H54 (cell line): ENCODE measurements at places on chromosomes 16 and 17.

- DNase-seq, result no peak
Measured at GRCh38 chr17:45034599-45034998, 16.8 kb downstream of the DCAKD start.

DNA sequence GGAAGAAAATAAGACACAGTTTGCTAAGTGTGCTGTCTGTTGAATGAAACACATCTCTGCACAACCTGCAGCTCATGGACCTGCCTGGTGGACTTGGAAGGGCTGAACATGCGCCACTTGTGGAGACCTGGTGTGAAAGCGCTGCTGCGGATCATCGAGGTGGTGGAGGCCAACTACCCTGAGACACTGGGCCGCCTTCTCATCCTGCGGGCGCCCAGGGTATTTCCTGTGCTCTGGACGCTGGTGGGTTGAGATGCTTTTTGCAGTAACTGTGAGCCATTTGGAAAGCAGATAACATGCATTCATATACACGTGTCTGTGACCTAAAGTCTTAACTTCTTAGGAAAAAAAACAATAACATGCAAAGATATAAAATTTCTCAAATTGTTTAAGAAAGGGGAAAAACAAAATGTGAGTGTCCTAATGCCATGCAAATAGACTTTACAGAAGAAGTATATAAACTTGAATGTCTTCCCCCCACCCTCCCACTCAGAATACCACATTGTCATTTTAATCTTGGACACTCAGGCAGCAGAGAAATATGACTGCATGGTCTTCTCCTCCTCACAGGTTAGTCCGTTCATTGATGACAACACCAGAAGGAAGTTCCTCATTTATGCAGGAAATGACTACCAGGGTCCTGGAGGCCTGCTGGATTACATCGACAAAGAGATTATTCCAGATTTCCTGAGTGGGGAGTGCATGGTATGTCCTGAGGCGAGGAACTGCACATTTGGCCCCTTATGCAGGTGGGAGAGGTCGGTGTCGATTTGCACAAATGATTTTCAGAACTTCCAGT, 65.6 kb downstream of the SEC14L1 start:
- no peak for DNase-seq

GRCh38 chr17:39144416-39144840, 7.0 kb downstream of the PLXDC1 start:
- DNase-seq, result no peak

DNA sequence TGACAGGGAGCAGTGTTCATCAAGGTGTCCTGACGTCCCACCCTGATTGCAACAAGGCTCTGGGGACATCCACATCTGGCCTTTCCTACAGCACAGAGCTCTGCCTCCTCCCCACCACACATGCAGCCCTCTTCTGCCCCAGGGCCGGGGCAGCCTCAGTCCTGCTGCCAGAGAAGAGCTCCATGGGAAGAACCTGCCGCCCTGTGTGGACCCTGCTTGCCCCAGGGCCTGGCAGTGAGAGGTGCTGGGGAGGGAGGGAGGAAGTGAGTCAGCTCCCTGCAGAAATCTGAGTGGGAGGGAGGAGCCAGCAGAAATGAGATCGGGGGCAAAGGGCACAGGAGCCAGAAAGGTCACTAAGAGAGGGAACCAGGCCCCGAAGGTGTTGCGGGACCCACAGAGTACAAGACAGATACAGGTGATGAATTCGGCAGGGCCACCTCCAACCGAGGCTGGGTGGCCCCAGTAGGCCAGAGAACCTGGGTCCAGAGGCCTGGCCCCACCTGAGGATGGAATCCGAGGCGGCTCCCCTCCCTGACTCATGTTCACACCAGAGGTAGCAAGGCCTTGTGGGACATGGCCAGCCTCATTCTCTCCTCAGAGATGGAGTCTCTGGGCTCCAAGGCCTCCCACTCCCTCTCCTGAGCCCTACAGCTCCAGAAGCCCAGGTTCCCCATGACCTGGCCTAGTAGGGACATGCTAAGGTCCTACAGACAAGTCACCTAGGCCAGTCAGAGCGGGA, 24.8 kb downstream of the MYO18A start:
- peak; percentile 71 for DNase-seq

DNA sequence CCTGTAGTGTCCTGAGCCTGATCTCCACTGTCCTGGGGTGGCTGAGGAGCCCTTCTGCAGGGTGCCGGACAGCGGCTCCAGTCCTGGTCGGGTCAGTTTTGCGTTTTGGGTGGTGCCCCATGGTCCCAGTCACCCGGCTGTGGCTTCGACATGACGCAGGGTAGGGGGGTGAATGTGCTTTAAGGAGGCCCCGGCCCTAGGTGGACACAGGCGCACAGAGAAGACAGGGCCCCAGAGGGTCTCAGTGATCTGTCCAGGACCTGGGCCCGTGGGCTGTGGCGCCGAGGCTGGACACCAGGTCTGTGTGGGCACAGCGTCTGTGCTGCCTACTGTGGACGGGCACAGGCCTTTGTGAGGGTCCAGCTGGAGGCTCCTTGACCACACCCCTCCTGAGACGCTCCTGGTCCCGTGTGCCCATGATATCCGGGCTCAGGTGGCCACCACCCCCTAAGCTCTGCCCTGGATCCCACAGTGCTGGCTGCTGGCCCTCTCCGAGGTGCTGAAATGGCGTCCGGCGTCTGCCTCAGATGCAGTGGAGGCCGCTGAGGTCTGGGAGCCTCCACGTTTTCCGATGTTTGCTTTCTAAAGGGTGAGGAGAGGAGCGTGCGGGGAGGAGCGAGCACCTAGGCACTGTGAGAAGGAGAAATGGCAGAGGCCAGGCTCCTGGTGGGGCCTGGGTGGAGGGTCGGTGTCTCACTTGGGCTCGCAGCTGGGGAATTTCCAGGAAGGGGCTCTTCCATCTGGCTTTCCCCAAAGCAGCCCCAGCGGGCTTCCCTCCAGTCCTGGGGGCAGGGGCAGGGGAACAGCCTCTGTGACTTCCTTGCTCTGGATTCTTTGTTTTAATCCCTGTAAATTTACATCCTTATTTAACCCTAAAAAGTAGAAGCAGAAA, 56.1 kb upstream of the ACSF3 start:
- DNase-seq, result no peak

DNA sequence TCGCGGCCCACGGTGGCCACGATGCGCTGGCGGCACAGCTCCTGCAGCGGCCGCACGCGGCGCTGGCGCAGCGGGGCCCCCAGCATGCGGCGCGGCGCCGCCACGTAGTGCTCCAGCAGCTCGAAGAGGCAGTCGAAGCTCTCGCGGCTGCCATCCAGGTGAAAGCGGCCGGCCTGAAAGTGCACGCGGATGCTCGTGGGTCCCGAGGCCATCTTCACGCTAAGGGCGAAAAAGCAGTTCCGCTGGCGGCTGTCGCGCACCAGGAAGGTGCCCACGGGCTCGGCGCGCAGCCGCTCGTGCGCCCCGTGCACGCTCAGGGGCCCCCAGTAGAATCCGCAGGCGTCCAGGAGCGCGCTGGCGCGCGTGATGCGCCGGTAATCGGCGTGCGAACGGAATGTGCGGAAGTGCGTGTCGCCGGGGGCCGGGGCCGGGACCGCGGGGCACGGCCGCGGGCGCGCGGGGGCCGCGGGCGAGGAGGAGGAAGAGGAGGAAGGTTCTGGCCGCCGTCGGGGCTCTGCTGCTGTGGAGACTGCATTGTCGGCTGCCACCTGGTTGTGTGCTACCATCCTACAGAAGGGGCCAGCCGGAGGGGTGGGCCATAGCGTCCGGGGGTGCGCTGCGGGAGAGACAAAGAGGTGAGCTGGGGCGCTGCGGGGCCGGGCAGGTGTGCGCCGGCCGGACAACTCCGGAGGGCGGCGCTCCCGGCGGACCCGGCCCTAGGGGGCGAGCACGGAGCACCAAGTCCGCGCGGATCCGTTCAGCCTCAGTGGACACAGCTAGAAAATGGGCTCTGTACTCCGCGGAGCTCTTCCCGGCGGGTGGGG, 879 bp downstream of the SOCS1 start:
- no peak for DNase-seq

DNA sequence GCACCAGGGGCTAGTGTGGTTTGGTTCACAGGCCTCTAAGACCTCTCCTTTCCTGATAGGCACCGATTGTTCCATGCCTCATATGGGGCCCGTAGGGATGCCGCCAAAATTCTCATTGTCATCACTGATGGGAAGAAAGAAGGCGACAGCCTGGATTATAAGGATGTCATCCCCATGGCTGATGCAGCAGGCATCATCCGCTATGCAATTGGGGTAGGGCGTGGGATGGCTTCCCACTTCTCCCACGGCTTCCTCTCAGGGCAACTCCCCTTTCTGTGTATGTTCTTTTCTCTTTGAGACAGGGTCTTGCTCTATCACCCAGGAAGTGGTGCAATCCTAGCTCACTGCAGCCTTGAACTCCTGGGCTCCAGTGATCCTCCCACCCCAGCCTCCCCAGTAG, 5.3 kb downstream of the ITGAX start:
- no peak for DNase-seq

- peak; percentile 14 for DNase-seq
Measured at GRCh38 chr17:12256380-12256995, 235.8 kb downstream of the MAP2K4 start.

DNA sequence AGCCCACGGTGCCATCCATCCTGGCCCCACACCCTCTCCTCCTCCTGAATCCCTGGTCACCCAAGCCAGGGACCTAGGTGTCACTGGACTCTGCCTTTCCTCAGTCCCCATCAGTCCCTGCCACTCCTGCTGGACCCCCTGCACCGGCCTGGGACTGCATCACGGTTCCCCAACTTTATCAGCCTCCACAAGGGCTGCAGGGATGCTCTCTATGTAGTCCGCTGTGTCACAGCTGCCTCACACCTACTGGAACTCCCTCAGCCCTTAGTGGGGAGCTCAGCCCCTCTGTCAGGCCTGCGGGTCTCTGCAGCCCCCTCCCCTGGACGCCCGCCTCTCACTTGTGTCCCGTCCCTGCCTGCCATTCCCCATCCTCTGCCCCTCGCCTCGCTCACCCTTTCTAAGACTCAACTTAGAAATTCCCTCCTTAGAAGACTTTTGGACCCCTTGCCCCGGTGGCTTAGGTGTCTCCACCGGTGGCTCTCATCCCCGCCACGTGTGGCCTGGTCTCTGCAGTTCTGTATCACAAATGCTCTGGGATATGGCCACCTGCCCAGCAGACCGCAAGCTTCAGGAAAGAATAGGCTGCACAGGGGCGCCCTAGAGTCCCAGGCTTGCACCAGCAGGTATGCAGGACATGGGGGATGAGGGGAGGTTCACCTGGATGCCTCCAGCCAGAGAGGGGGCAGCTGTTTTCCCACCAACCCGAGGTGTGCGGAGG, 62.9 kb downstream of the PRMT7 start:
- DNase-seq, result no peak

DNA sequence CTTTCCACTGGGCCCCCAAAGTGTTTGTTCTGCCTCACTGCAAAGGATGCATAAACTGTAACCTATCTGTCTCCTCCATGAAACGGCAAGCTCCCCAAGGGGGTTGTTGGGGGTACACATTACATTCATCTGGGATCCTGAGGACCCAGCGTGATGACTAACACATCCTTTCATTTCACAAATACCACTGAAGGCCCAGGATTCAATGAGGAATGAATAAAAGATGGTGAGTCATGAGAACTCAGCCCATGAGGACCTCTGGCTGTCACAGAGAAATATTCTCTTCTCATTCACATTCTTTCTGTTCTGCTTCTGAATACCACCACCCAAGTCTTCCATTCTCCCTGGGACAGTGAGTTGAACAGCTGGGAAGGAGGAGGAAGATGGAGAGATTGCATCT, 149.8 kb downstream of the RBFOX3 start:
- DNase-seq, result peak; percentile 30

GRCh38 chr16:25210758-25211157, 6.0 kb upstream of the AQP8 start:
- DNase-seq, result peak; percentile 33

DNA sequence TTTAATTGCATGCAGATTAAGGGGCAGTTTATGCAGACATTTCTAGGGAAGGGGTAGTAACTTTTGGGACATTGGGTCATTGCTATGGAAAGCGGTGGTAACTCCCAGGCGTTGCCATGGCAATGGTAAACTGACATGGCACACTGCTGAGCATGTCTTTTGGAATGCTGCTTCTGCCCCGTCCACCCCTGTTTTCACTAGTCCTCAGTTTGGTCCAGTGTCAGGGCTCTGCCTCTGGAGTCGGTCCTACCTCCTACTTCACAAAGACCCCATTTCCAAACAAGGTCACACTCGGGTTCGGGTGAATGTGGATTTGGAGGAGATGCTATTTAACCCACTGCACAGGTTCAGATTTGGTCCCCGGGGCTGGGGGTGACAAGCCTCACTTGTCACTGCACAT, 2.9 kb downstream of the IL34 start:
- DNase-seq, result no peak

DNA sequence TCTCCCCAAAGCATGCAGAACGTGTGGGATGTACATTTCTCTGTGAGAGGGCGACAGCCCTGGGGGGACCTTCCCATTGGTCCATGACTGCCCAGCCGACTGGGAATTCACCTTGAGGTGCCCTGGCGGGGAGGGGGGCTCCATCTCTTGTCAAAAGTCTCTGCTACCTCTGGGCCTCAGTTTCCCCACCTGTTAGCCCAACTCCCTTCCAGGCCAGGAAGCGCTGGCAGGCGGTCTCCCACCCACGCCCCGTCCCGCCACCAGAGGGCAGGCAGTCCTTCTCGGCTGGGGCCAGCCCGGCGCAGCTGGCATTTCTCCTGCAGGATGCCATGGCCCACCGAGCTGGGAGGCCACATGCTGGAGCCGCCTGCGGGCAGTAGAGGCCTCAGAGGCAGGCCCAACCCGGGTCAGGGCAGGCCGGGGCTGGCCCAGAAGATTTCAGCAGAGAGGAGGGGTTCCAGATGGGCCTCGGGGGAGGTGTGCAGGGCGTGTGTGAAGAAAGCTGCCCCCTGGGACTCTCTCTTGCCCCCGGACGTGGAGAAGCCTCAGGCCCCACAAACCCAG, 16.6 kb downstream of the CD7 start:
- no peak for DNase-seq

DNA sequence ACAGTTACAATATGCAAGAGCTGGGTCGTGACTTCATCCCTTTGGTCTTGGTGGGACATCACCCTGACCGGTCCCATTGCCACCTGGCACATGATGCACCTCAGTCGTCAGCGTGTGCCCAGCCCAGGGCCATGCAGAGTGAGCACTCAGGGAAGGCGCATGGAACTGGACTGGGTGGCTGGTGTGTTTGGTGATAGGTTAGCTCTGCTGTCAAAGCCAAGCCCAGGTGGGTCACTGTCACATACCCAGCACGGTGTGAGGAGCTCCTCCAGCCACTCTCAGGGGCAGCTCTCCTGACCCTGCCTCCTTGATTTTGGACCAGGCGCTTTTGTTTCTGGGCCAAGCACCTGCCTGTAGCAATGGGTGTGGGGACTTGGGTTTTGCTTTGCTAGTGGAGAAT, 180.9 kb downstream of the RAB11FIP4 start:
- no peak for DNase-seq
